ENCODE measurements at places on chromosomes 16 and 17.
A peak's percentile ranks its signal among the peaks of the same experiment; 100 is the strongest.

DNA sequence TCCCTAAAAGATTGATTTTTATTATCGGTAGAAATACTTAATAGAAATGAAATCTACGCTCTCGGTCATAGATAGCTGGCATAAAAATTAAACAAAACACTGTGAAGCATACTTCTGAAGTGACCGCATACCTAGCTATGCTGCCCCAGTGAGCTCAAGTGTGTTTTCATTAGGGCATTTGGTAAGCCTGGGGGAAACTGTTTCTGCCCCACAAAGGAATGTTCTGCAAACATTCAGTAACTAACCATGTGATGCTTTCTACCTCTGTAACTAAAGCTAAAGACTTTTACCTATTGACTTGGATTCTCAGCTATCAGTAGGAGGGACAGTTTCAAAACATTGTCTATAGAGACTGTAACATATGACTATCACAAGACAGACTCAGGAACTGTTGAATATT, 93.5 kb upstream of the HSBP1 start:
- DNase-seq, result no peak

DNA sequence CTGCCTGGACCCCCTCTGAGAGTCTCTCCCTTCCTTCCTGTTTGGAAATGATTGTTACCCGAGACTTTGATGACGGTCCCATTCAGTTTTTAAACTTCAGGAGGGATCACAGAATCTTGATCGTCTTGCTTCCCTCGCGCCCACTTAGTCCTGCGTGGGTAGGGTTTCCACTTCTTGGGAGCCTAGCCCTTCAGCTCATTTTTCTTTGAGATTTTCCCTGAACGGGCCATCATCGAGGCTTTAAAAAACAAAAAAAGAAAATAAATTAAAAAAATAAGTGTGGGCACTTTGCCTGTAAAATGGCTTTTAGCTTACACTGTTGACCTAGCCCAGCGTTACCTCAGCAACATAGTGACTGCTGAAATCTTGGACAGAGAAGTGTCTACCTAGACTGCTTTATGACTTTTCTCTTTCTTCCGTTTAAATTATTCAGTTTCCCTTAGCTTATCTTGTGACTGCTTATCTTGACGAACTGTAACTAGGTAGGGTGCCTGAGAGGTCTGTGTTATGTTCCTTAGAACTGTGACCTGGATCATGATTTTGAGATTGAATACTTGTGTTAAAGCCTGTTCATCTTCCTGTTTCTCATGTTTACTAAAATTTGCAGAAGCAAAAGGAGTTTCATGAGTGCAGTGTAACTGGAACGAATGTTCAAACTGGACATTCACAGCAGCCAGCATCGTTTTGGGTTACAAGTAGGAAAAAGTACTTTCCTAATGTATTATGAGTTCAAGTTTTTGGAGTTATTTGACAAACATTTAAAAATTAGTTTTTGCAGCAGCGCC, 874 bp downstream of the WWP2 start:
- no peak for DNase-seq

GRCh38 chr17:62657690-62658089, 30.2 kb downstream of the MRC2 start:
- no peak for DNase-seq

DNA sequence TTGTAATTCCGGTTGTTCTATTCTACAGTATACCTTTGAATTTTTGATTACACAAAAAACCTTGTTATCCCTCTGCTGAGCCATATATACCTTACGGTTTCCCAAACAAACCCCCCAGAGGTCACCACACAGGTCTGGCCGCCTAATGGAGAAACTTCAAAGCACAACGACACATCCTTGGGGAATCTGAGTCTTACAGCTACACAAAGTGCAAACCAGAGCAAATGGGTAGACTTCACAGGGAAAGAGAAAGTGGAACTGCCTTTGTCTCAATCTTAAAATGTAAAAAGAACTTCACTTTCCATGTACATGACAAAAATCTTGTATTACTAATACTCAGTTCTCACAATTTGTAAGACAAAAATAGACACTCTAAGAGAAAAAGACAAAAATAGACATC, 2.7 kb downstream of the FBXO31 start:
- DNase-seq, result no peak

- DNase-seq, result no peak
Measured at GRCh38 chr17:74170924-74171323, 32.6 kb upstream of the RPL38 start.

DNA sequence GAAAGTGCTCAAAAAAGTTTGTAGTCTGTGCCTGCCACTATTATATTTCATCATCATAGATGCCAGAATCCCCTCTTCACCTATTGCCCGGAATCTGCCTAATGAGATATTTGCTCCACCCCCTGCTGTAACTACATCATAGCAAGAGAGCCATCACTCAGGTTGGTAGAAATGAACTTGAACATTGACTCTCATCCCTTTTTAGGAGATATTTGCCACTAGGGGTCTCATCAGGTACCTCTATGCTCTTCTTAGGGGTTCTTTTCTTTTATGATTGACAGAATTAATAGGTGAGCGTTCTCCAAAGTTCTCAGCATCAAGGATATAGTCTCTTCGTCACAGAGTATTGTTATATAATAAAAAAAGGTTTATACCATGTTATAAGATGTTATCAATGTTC, 20.0 kb downstream of the ANKS4B start:
- no peak for DNase-seq

DNA sequence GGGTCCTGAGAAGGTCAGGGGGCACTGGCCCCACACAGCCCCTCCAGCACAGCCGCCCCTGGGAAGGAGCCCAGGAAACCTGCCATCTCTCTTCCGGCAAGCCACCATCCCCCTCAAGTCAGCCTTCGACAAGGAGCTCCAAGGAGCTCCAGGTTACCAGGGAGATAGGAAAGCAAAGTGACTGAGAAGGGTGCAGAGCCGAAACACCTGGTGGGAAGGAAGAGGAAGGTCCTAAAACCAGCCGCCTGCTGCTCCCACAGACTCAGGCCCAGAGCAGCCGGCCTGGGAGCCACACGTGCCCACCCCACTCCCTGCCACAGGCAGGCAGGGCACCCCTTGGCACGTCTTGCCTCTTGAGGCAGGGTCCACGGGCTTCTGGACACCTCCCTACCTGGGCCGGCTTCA, 80.7 kb downstream of the TIMM22 start:
- peak; percentile 39 for DNase-seq

DNA sequence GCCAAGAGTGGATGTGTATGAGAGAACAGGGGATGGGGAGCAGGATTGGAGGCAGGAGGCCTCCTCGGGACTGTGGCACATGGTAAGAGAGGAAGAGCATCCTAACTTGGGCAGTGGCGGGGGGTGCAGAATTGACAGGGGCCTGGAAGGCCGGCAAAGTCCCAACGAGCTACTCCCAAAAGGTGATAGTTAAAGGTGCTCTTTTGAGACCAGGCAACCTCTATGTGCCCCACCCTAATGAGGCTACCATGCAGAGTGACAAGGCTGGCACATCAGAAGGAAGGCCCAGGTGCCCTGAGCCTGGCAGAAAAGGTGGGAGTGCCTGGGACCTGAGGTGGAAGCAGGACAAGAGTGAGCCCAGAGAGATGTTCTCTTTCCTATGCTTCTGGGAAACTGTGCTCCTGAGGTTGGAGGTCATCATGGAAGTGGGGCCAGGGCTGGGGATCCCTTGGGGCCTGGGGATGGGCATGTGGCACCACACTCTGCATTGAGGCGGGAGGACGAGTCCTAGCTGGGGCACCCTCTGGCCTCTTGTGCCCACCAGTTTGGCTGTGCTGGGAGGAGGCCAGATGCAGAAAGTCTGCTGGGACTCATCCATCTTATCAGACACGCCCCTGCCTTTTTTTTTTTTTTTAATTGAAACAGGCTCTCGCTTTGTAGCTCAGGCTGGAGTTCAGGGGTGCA, 5.9 kb downstream of the RAB11FIP4 start:
- DNase-seq, result no peak
